ENCODE measurements at places on chromosomes 16 and 17. TPM values are rescaled to one million over a fixed set of nuclear protein-coding genes. Genes with fewer than 3 reads are reported as not detected.

GRCh38 chr16:68636064-68636560 lies 9.0 kb upstream of the CDH3 start:
- DNase-seq, result no peak

DNA sequence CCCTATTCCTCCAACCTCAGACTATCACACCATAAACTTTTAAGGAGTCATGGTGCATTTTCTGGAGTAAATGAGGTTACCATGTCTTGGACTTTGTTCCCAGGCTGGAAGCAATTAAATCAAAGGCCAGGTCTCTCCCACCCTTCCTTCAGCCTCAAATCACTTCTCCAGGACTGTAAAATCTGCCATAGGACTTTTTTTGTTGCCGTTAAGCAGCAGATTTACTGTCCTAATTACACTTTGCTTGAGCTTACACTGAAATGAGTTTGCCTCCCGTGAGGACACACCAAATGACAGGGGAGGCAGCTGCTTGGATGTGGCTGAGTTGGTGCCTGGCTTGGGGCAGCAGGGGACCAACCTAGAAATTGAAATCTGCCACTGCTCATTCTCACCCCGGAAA lies 14.7 kb downstream of the DCAKD start:
- no peak for DNase-seq

GRCh38 chr16:17574256-17574655 lies 103.5 kb upstream of the XYLT1 start:
- DNase-seq, result no peak

GRCh38 chr17:52035336-52035915 lies 123.1 kb downstream of the CA10 start:
- DNase-seq, result no peak

DNA sequence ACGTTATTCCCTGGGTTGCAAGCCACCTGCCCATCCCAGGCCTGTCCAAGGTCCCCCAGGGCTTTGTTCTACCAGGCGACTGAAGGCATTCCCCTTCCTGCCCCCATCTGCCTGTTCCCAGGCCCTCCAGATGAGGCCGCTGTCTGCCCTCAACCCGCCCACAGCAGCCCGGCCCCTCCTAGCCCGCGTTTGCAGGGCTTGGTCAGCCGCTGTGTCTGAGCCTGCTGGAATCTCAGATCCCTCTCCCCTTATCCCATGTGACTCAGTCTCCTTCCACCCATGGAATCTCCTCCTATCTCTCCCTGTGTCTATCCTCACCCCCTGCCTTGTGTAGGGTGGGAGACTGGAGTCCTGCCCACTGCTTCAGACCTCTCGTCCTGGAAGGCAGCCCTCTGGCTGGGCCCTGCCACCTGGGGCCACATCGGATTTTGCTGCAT lies 186.0 kb upstream of the TNRC6C start:
- no peak for DNase-seq

The HEXIM1 gene
- total RNA-seq, result 68.8 TPM
